ENCODE measurements at places on chromosomes 4 and X.

DNA sequence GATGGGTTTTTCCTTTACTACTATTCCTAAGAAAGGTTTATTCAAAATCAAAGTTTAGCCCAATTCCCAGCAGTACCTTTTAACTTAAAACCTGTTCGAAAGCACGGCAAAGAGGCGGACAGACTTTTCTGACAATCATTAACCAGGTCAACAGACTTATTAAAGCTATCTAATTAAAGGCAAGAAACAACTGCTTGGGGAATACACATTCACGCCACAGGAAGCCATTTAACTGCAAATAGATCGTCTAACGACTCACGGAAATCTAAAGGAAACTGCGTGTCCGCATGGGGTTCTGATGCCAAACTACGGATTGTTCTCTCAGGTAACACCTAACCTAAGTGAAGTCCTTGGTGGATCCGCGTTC is 663 bp upstream of the USP53 start:
- no peak for DNase-seq

DNA sequence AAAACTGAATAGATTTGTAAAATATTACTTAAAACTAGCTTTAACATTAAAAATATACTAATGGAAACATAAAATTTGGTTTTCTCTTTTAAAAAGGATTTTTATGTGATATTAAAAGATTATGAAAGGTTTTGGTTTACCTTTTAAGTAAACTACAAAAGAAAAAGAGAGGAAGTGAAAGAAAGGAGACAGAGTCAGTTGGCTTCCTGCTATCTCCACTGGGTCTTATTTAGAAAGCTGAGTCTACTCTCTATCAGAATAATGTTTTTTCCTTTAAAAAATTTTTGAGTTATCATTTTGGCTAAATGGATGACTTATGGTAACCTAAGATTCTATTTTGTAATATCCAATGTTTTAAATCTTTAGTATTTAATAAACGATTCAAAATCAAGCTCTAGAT is 21.6 kb upstream of the ATP8A1 start:
- no peak for DNase-seq

DNA sequence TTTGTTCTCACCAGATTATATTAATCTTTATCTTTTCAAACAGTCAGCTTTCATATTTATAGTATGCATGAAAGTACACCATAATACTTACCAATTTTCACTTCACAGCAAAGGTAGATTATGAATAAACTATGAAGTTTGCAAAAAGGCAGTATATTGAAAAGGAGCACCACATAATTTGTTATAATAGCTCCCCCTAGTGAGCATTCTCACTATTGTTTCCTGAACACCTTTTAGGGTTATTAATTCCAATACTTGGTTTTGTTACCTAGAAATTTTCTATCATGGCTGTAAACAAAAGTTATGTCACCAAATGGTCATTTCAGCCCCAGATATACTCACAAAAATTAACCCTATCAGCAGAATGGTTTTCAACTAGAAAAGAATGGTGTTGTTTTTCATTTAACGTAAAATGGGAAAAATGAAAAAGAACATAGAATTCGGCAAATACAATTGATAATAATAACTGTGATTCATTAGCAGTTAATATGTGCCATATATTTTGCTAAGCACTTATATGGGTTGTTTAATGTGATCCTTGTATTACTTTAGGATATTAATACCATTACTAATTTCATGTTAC is 30.2 kb upstream of the NKX6-1 start:
- no peak for DNase-seq

DNA sequence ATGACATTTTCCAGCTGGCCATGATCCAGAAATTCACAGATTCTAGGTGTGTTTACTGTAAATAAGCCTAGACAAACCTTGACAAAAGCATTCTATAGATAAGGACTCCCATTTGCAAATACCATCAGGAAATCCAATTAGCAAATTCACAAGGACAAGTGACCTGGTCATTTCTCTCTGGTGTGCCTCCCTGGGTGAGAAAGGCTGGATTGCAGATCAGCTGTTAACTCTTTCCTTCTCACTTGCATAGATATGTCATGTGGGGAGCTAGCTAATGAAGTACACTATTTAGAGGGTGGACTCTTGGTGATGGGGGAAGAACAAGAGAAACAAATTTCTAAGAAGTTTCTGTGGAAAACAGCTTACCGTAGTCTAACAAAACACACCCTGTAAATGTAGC is 58.9 kb downstream of the MOSPD2 start:
- no peak for DNase-seq

DNA sequence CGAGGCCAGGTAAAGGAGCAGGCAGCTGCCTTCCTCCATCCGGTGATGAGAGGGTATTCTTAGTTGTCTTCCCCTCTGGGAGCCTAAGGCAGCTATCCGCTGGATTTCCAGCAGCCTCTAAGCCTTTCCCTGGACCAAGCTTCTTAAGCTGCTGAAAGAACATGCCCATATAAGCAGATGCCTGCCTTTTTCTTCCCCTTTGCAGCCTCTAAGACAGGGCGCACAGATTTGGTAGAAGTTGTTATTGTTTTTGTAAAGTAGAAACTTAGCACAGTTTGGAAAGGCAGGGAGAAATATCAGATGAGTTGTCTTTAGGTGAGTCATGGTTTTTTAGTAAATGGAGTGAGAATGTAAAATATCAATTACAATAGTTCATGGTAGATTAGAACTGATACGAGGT is 210.8 kb downstream of the ARHGAP10 start:
- DNase-seq = no peak

GRCh38 chr4:73281982-73282381 is 23.4 kb upstream of the ANKRD17 start:
- no peak for DNase-seq

GRCh38 chrX:109793191-109793590 is 60.1 kb upstream of the ACSL4 start:
- no peak for DNase-seq

DNA sequence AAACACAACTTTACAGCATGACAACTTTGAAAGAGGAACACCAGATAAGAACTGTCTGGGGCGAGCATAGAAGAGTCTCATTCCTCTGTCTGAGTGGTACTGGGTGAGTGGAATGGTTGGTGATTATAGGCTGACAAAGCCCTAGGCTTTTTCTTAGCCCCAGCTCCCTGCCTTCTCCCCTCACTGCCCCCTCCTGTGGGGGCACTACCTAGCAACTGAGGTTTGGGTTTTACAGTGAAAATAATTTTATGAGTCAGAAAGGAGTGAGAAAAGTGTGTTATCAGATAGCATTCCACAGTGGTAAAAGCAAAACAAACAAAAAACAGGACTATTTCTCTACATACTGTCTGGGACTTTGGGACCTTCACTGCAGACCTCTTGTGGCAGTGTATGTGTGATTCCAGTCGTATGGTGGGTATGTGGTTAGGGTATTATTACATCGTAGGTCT is 10.5 kb upstream of the TMEM165 start:
- no peak for DNase-seq

- no peak for DNase-seq
These were observed 230.8 kb downstream of the TMEM47 start for GRCh38 chrX:34426334-34426733.

DNA sequence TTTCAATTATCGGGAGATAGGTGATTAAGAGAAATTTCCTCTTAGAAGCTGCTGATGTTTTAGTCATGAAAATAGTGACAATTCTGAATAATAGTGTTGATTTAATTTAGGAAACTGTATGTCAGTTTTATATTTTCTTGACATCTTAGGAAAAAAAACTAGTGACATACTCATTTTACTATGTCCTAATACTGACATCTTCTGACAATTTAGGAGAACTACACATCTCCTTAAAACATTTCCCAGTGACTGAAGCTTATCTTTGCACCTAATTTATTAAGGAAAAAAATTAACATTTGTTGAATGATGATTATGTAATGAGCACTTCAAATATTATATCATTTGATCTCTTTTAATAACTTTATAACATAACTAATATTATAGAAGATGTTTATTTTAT is 42.0 kb upstream of the RBMXL3 start:
- no peak for DNase-seq

DNA sequence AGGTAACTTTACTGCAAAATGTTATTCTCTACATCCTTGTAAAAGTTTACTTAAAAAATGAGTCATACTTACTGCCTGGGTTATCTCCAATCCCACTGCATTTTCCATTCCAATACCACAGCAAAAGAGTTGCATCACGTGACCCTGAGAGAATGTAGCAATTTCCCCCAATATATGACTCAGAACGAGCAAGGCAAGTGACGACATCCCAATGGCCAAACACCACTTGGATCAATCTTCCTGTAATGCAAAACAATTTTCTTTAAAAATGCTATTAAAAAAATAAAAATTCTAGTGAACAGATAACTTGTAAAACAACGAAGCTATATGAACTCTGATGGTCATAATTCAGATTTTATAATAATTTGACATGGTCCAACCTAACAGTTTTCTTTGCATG is 224.3 kb downstream of the DCLK2 start:
- DNase-seq = no peak

DNA sequence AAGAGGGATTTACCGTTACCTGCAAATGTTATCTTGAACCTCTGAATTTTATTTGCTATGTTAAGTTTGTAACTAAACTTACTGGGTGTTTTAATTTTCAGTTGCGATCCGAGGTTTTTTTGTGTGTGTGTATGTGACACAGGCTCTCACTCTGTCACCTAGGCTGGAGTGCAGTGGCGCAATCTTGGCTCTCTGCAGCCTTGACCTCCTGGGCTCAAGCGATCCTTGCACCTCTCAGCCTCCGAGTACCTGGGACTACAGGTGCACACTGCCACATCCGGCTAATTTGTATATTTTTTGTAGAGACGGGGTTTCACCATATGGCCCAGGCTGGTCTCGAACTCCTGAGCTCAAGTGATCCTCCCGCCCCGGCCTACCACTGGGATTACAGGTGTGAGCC is 18.5 kb downstream of the PDK3 start:
- DNase-seq = no peak

GRCh38 chr4:52977252-52977651 is 115.1 kb downstream of the RASL11B start:
- DNase-seq = no peak

GRCh38 chrX:155747520-155747919 is 133.6 kb upstream of the VAMP7 start:
- no peak for DNase-seq

DNA sequence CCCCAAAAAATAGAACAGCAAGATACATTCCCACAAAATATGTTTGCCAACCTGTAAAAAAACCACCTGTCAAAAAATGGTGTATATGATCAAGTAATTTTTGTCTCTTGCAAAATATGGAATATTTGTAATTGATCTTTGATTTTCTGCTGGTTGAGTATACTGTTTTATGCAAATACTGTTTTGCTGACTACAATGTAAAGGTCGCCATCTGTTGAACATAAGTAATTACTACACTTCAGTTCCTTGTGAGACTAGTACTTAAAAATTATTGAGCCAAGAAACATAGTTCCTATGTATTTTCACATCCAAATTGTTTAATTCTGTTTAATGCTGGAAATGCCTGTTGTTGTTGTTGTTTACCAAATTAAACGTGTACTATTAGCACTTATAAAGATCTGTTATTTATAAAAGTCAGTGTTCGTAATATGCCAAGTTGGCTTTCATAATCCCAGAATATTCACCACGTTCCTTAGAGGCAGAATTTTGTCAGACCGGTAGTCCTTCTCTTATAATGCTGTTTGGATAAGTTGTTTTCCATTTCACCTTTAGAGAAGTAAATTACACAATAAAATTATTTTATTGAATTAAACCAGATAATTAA is 144.2 kb downstream of the PDLIM5 start:
- DNase-seq = no peak

DNA sequence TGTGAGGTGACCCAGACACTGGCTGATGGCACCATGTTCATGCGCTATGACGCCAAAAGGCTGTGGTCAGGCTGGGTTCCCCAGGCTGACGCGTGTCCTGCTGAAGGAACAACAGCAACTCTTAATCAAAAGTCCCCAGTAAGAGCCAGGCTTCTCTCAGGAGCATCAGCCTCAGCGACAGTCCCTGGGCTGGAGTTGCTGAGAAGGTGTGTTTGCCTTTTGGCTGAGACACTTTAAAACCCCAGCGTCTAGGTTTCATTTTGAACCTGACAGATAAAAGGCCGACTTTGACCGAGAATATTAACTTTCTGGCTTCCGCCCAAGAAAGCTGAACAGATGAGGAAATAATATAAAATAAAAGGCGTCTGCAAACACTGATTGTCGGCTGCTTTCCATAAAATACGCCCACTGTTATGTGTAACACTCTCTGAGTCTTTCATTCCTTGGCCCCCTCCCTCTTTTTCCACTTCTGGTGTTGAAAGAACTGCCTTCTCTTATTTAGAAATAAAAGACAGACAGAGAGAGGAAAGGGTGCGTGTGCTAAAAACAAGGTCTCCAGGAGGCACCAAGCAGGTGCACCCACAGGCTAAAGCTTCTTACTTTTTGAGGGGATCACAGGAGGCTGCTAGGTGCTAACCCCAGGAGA is 373.6 kb downstream of the MID1IP1 start:
- no peak for DNase-seq

GRCh38 chr4:123649645-123650391 is 253.2 kb downstream of the SPRY1 start:
- DNase-seq = no peak

- no peak for DNase-seq
These were observed 100.3 kb downstream of the HS3ST1 start for GRCh38 chr4:11328401-11328800.

GRCh38 chr4:100657187-100657586 is 139.4 kb upstream of the EMCN start:
- no peak for DNase-seq

GRCh38 chr4:21835712-21836111 is 112.9 kb downstream of the KCNIP4 start:
- DNase-seq = no peak

DNA sequence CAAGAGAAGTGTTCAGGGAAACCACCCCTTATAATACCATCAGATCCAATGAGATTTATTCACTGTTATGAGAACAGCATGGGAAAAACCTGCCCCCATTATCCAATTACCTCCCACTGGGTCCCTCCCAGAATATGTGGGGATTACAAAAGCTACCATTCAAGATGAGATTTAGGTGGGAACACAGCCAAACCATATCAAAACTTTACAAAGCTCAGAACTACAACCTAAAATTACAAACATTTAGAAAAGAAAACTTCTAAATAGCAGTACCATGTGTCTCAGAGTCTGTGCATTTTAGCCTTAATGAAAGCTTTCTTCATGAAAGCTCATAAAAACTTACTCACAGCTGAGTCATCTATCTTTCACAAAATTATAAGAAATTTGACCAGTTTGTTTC is 1442.8 kb upstream of the PCDH7 start:
- no peak for DNase-seq

GRCh38 chrX:108257556-108257955 is 166.0 kb downstream of the ATG4A start:
- no peak for DNase-seq

DNA sequence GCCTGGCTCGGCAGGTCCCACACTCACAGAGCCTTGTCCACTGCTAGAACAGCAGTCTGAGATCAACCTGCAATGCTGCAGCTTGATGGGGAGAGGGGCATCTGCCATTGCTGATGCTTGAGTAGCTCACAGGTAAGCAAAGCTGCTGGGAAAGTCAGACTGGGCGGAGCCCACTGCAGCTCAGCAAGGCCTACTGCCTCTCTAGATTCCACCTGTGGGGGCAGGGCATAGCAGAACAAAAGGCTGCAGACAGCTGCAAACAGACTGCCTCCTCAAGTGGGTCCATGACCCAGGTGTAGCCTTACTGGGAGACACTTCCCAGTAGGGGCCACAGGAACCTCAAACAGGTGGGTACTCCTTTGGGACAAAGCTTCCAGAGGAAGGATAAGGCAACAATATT is 110.6 kb upstream of the ADAMTS3 start:
- DNase-seq = no peak

GRCh38 chrX:150907474-150907873 is 9.0 kb upstream of the CD99L2 start:
- no peak for DNase-seq

GRCh38 chr4:161522031-161522430 is 641.8 kb downstream of the FSTL5 start:
- DNase-seq = no peak

GRCh38 chr4:6710996-6711395 is 1.3 kb upstream of the MRFAP1L1 start:
- DNase-seq = no peak
